ENCODE measurements at places on chromosomes 5 and 9.

DNA sequence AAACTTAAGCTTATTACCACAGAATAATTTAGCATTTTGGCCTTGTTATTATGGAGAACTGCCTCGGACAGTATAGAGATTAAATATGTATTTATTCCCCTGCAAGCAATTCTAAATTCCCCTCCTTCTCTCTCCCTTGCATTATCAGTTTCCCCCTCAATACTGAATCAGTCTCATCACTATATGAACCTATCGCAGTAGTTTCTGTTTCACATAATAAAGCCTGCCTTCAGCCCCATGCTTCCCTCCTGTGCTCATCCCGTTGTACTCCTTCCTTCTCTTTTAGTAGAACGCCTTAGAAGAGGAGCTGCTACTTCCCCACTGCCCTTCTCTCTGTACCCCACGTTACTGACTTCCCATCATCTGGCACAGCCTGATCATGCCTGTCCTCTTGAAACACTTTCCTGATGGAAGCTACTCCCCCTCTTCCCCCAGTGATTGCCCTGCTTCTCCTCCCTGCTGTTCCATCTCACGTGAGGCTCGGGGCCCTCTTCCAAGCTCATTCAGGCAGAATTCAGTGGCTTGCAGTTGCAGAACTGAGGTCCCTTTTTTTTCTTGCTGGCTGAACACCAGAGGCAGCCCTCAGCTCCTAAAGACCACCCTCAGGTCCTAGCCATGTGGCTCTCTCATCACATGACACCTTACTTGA, 93.4 kb downstream of the PPIC start:
- DNase-seq = no peak

- DNase-seq = no peak
Observed at GRCh38 chr5:132979367-132979940, 16.0 kb upstream of the AFF4 start.

DNA sequence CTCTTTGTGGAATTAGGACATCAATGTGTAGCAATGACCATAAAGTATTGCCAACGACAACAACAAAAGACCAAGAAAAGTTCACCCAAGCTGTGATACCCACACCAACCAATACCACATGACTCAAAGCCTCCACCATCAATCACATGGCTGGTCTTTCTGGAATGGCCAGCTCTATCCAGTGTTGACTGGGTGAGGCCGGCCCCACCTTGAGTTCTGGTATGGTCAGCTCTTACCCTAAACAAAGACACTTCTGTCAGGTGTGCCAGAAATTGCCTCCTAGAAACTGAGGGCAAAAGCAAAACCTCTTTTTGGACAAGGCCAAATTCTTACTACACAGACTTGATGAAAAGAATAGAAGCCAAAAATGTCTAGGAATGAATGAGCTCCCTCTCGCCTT, 331.5 kb downstream of the ZNF608 start:
- no peak for DNase-seq

GRCh38 chr5:135433681-135434426, 13.3 kb downstream of the DCANP1 start:
- DNase-seq = no peak

DNA sequence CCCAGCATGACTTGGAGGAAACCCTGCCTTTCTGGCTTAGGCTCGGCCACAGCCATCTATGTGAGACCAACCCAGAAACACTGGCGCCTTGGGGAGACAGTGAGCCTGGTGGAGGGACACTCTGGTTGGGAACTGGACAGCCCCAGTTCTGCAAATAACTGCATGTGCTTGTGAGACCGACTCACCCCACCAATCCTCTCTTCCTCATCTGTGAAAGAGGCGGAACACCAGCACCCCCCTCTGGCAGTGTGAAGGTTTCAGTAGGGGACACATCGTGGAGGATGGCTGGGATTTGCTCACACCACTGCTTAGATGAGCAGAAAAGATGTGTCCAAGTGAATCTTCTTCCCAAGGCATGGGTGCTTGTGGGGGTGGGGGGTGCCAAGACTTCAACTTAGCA, 43.4 kb upstream of the N4BP3 start:
- no peak for DNase-seq

DNA sequence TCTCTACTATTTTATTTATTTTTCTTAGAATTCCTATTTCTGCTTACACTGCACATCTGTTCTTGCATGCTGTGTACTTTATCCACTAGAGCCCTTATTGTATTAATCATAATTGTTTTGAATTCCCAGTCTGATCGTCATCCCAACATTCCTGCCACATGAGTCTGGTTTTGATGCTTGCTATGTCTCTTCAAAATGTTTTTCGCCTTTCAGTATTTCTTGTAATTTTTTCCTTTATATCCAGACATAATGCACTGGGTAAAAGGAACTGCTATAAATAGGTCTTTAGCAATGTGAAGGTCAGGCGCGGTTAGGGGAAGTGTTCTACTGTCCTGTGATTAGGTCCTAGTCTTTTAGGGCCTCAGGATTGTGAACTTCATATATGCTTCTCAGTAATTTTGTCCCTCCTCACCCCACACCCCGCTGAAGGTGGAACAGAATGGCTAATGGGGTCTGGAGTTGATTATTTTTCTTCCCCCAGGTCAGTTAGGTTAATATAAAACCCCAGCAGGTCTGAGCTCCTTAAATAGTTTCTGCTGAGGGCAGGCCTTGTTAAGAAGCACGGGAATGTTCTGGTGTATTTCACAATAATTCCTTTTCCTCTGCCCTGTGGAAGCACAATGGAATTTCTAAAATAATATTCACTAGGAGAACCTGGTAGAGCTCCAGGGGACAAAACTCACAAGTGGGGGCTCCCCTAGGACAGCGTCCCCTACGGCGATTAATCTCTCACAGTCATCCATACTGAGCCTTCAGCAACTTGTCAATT, 146.6 kb upstream of the TUT7 start:
- no peak for DNase-seq

DNA sequence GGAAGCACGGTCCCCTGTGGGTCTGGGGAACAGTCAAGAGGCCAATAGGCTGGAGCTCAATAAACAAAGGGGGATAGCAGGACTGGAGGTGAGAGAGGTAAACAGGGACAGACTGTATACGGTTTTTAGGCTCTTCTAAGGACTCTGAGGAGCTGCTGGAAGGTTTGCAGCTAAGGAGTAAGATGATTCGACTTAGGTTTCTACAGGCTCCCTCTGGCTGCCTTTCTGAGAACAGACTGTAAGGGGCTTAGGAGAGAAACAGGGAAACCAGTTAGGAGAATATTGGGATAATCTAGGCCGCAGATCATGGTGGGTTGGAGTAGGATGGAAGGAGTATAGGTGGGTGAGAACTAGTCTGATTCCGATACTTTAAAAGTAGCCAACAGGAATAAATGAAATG, 10.4 kb downstream of the CDK5RAP2 start:
- no peak for DNase-seq

- DNase-seq = no peak
Observed at GRCh38 chr5:54756796-54757402, 228.5 kb downstream of the ESM1 start.

- DNase-seq = no peak
Observed at GRCh38 chr5:17785774-17786173, 151.5 kb downstream of the TAF11L14 start.

DNA sequence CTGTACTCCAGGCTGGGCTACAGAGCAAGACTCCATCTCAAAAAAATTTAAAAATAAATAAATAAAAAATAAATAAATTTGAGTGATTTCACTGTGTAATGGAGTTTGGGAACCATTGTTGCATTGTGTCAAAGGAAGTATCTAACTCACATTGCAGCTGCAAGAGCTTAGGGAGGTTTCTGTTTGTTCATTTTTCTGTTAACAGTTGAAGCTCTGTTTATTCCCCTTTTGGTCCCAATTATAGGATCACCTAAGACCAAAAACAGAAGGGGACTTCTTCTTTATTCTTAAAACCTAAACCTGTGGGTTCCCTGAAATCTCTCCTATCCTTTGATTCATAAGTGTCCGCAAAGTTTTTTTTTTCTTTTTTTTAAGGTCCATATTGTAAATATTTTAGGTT, 28.6 kb upstream of the PCAT7 start:
- no peak for DNase-seq

- DNase-seq = no peak
Observed at GRCh38 chr5:179902763-179903158, 4.9 kb downstream of the TBC1D9B start.

DNA sequence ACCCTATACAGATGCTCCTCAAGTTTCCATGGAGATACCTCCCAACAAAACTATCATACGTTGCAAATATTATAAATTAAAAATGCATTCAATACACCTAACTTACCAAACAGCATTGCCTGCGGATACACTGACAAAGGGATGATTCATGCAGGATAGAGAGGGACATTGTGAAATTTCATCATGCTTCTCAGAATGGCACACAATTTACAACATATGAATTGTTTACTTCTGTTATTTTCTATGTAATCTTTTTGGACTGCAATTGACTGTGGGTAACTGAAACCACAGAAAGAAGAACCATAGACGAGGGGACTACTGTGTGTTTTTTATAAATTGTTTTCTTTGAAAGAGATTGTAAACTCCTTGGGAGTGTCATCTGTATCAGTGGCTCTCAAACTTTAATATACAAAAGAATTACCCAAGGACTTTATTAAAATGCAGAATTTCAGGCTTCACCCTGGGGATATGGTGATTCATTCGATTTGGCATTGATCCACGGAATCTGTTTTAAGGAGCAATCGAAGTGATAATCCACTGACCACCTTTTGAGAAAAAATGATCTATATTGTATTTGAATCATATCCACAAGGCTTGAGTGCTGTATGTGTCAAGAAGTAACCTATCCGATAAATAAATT, 146.4 kb downstream of the SGCD start:
- no peak for DNase-seq

DNA sequence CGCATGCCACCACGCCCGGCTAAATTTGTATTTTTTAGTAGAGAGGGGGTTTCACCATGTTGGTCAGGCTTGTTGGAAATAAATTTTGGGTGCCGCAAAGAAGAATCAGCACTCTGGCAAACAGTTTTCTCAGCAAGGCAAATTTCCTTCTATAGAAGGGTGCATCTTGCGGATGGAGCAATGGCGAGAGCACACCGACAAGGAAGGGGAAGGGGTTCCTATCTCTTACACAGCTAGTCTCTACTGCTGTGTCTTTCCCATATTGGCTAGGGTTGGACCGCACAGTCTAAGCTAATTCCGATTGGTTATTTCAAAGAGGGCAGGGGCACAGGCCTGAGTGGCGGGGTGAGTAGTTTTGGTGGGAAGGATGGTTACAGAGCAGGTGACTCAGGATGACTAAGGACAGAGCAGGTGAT, 707 bp downstream of the GTF3C5 start:
- DNase-seq = no peak

- DNase-seq = no peak
Observed at GRCh38 chr5:68924481-68925145, 169.2 kb upstream of the SLC30A5 start.

GRCh38 chr9:90801973-90802322, 329 bp downstream of the SYK start:
- no peak for DNase-seq

DNA sequence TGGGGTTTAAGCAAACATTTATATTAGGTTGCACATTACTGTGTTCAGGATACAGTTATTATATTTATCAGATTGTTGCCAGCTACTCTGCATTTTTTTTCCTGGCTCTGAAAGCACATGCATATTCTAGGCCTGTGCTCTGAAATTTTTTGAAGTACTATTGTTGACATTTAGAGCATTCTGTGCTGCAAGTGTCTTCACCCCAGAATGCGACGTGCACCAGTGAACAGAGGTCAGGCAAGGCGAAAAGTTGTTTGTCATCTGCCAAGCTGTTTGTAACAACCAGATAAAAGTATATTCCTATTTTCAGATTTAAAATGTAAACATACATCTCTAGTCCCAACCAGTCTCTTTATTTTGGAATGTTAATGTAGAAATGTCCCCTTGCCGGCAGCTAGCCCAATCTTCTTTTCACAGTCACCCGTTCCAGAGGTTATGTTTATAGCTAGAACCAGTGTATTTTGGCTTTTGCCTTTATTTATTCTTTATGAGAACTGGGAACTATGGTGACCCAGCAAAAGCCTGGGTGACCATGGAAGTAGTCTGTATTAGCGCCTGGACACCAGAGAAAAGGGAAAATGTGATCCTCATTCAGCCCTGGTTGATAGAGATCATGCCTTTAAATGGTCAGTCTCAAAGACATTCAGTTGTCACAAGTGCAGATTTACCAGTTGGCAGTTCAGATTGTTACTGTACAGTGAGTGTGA, 84.6 kb downstream of the NDUFAF2 start:
- no peak for DNase-seq

DNA sequence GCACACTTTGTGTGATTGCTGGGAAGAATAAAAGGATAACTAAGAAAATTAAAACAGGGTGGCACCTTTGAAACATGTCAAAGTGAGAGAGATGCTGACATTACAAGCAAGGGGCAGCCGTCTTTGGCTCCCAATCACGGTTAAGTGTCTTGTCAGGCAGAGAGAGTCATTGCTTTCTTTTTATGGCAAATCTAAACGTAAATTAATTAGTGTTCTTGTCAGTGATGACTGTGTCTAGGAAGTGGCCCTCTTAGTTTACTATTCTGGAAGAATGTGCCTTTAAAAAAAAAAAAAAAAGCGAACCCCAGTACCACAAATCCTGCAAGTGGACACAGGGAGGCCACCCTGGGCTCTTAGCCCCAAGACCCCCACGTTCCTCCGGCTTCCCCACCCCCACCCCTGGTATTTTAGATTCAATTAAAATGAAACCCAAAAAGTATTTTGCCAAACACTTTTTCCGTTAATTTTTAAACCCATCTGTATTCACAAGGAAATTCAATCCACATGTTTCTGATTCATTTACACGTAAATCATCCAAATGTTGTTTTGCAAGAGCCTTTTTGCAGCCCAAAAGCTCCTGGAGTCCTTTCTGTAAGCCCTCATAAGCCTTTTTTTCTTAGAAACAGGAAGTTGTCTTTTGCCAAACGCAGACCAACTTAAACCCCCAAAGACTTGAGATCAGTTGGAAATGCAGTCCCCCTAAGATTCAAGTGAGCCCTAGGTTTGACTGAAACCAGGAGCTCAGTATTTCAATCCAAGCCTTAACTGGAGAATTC, 399.3 kb downstream of the EBF1 start:
- DNase-seq = no peak

- DNase-seq = no peak
Observed at GRCh38 chr5:146920351-146920881, 41.9 kb upstream of the PPP2R2B start.

DNA sequence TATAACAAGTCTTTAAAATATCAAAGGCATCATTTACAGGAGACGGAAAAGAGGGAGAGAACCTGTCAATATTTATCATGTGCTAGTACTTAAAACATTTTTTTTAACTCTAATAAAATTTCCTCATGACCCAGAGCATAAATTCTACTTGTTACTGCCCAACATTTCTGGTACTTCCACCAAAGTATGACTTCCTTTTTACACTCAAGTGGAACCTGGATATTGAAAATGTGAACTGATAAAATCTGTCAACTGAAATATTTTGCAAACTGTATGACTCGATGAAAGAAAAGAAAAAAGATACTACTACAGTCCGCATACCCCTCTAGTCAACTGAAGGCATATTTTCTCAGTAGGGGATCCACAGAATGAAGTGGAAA, 37.1 kb downstream of the FAM13B start:
- DNase-seq = no peak

- DNase-seq = no peak
Observed at GRCh38 chr9:89467278-89467625, 30.7 kb downstream of the SEMA4D start.
